GM13976 (cell line): ENCODE measurements at places on chromosomes 1 and 21.

DNA sequence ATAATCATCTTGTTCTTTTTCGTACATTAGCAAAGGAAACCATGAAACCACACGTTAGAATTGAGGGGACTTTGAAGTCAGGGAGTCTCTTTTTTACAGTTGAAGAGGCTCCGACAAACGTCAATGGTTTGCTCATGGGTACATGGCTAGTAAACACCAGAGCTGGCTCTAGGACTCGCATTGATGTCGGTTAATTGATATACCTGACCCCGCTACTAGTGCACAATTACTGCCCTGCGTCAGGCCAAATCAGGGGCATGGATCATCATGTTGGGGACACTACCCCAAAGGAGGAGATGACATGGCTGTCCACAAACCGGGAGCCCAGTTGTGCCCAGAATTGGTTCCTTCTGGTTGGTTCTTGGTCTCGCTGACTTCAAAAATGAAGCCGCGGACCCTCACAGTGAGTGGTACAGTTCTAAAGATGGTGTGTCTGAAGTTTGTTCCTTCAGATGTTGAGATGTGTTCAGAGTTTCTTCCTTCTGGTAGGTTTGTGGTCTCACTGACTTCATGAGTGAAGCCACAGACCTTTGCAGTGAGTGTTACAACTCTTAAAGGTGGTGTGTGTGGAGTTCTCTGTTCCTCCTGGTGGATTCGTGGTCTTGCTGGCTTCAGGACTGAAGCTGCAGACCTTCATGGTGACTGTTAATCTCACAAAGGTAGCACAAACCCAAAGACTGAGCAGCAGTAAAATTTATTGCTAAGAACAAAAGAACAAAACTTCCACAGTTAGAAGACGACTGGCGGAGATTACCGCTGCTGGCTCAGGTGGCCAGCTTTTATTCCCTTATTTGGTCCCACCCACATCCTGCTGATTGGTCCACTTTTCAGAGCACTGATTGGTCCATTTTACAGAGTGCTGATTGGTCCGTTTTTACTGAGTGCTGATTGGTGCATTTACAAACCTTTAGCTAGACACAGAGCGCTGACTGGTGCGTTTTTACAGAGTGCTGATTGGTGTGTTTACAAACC, 126.9 kb upstream of the ERRFI1 start:
- no peak for DNase-seq

DNA sequence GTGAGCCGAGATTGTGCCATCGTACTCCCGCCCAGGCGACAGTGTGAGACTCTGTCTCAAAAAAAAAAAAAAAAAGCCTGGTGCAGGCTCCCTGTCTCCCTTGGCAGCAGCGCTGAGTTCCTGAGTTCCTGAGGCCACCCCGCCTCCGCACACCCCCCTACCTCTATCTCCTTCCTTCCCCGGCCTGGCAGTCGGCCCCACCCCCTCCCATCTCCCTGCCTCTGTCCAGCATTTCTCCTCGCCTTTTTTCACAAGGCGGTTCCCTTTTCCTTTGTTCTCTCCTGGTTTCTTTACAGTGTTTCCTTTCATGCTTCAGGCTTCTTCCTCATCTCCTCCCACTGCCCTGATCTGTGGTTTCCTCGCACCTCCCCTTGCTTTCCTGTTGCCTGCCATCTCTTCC, 2.7 kb downstream of the RORC start:
- DNase-seq: no peak

GRCh38 chr1:95752515-95753381, 518.7 kb downstream of the RWDD3 start:
- peak; percentile 8 for DNase-seq

GRCh38 chr1:225425201-225425786, 2.5 kb downstream of the LBR start:
- DNase-seq: no peak

DNA sequence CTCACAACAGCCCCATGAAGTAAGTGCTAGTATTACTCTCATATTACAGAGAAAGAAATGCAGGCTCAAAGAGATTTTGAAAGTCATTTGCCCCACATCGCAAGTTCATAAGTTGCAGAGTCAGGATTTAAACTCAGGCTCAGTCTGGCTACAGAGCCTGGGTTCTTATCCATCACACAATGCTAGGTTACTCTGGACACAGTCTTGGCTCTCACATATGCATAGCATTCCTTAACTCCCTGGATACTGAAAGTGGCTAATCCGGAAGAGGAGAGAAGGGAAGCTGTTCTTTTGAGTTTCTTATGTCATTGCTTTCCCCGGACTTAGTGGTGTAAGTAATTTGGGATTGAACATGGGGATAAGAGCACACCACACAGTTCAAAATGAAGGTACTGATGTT, 357.4 kb upstream of the PLXNA2 start:
- no peak for DNase-seq

- no peak for DNase-seq
Observed at GRCh38 chr1:79899914-79900313, 893.4 kb upstream of the ADGRL4 start.

DNA sequence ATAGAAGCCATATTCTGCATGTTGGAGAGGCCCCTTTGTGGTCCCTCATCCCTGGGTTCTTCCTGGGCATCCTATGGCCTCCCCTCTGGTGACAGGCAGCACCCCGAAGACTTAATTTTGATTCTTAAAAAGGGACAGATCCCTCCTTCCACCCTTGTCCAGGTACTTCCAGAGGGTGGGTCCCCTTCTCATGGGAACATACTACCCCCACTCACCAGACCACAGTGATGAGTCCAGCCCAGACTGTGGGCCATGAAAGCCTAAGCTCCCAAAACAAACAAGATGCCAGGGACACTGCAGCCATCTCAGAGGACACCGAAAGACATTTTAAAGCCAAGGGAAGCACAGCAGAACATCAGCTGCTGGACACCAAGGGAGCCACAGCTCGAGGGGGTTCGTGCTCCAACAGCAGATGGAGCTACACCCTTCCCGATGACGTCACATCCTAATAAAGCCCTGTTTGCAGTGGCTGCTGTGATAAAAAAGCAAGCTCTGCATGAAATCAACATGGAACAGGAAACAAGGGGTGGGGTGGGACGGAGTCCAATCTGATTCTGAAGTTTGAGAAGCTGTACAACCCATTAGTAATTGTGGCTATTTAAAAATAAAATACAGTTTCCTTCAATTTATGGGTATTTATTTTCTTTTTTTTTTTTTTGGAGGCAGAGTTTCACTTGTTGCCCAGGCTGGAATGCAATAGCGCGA, 32.4 kb downstream of the GNB1 start:
- peak; percentile 22 for DNase-seq

DNA sequence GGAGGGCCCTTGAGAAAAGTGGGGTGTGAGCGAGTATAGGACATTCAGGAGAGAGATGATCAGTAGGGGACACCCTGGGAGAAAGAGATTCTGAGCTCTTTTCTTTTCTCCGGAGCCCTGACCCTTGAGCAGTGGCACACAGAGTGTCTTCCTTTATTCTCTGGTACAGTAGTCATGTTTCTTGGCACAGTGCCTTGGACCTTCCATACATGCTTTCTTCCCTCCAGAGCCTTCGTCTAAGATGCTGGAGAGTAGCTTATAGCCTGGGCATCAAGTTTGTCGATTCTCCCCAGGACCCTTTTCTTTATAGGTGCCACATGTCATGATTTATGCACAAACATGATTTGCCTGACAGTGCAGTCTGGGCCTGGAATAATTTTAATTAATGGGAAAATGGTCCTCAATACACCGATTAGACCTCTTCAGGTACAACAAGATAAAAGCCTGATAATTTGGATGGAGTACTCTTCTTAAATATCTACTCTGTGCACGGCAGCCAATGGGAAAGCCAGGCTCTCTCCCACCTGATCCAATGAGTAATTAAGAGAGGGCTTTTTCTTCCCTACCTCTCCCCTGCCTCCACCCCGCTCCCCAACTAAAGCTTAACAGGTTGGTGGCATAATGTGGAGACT, at the start of gene TBX19:
TSS of gene TBX19 (plus strand) at position 582 of the 632 bp plus-strand sequence. CDS start 214 bp downstream, outside the sequence.
- no peak for DNase-seq

GRCh38 chr1:204726478-204726877, 40.9 kb upstream of the LRRN2 start:
- peak; percentile 24 for DNase-seq

DNA sequence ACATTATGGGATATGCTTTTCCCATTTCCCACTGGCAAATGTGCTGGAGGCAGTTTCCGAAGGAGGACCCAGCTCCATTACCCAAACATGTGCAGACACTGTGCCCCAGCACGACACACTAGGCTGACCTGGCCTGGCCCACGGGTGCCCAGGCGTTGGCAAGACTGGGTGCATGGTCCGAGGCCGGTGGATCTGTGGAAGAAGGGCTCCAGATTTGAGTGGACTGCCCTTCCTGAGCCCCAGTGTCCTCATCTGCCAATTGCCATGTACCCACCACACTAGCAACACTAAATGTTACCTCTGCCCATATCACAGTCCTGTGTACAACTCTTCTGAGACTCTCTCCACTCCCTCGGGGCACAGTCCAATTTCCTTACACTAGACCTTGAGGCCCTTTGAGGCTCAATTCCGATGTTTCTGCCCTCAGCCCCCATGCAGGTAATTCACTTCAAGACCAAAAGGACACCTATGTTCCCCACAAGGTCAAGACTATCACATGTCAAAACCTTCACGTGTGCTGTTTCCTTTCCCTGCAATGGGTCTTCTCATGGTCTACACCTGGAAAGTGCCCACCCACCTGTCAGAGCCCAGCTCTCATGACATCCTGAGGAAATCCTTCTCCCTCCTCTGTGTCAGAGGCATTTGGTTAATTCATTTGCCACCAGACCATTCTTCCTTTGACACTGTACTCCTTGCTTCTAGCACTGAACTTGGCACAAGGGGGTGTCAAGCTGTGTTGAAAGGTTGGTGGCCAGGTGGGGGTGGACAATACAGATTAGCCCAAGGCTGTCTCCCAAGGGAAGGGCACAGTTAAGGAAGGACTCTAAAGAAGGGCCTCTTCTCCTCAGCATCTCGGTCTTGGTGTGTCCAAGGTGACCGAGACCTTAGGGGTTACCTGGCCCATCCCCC, 124.9 kb downstream of the DMRTB1 start:
- no peak for DNase-seq

DNA sequence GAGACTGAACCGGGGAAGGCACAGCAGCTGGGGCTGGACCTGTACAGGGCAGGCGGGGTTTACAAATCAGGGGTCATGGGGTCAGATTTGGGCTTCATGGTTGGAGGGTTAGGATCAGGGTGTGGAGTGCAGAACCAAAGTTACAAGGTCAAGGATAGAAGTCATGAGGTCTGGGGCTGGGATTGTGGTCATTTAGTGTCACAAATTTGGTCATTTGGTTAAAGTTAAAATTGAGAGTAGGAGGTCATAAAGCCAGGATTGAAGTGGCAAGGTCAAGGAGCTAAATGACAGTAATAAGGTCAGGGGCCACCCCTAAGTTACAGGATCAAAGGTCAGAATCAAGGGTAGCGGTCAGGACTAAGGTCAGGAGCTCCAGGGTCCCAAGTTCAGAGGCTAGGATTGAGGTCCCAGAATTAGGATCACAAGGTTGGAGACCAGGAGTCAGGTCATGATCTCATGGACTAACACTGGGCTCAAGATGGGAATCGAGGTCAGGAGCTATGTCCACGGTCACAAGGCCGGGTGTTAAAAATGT, 20.4 kb downstream of the SERINC2 start:
- no peak for DNase-seq

DNA sequence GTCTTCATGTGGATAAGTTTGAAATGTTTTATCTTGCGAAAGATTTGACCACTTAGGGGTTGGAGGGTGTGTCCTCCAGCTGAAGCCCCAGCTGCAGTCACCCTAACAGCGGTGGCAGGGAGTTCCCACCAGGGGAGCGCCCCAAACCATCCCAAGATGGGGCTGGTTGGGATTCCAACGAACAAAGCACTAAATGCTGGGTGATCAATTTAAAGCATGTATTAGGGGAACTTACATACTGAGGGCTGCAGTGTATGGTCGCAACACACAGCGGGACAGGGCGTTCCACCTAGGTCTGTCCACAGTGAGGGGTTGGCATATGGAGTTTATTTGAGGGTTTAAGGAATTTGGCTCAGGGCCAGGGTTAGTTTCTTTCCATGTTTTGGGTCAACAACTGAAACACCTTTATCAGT, 26.3 kb downstream of the SLC37A1 start:
- no peak for DNase-seq

DNA sequence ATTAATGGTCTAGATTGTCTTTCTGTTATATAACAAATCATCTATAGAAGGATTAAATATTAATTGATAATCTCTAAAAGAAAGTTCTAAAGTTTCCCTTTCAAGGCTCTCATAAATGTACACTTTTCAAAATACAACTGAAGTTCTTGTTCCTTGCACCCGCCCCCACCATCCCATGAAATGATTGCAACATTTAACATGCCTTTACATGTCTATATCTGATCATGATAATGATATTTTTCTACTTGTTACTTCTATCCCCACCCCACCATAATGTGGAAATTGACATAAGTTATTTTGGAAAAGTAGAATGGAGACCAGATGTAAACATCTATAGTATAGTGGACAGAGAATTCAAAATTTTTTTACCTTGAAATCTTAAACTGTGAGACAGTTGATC, 186.6 kb downstream of the NTNG1 start:
- no peak for DNase-seq

DNA sequence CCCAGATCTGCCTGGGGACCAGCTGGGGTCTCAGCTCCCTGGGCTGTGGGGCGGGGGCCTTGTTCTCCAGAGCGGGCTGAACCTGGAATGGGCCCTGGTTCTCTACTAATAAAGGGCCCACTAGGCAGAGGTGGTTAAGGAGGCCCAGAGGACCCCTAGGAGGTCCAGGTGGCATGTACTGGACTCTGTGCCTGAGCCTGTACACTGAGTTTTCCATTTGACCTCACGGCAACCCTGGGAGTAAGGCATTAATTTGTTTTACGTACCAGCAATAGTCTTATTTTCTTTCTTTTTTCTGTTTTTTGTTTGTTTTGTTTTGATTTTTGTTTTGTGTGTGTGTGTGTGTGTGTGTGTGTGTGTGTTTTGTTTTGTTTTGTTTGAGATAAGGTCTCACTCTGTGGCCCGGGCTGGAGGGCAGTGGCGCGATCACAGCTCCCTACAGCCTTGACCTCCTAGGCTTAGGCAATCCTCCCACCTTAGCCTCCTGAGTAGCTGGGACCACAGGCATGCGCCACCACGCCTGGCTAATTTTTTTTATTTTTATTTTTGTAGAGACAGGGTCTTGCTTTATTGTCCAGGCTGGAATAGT, 19.6 kb upstream of the FAM131C start:
- no peak for DNase-seq

DNA sequence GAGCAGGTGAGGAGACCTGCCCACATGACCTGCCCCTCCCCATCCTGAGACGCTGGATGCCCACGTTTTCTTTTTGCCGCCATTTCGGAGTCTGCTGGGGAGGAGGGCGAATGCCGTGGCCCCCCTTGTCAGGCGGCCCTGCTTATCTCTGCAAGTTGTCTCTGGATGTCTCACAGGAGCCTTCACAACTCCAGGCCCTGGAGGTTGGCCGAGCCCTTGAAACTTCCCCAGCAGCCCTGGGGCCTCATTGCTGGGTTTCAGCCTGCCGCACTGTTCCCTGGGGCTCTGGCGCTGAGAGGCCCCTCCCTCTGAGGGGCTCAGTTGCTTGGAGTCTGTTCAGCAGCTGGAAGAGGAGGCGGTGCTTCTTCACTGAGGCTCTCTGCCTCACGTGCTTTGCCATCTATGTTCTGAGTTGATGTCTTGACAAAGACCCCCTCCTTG, 29.8 kb upstream of the ZBTB21 start:
- DNase-seq: no peak
